ENCODE measurements at places on chromosomes 1 and 21.

DNA sequence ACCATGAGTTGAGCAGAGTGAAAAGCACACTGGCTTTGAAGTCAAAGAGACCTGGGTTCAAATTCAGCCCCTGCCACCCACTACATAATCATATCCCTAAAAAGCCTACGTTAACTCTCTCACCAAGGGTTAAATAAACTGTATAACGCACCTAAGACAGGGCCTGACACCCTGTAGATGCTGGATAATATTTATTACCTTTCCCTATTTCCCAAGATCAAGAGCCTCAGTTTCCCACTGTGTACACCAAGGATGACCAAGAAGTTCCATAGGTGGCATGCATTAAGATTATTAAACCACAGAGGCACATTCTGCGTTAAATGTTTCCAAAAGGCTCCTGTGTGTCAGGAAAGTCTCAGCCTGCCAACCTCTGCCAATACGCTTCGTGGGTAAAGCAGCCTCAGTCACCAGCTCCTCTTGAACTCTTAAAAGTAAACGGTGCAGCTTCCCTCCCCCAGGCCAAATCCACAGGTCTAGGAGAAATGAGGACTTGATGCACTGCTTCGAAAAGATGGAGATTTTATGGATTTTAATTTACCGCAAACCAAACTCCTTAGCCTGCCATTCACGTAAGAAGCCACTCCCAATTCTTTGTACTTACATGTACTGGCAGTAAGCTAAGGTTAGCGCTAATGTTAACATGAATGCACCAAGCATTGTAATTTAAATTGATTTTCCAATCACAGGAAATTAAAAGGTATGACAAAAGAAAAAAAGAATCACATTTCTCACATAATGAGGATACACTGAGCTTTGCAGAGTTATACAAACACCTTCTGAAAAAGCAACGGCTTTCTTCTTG, 2.6 kb downstream of the USP24 start:
- DNase-seq, result no peak

DNA sequence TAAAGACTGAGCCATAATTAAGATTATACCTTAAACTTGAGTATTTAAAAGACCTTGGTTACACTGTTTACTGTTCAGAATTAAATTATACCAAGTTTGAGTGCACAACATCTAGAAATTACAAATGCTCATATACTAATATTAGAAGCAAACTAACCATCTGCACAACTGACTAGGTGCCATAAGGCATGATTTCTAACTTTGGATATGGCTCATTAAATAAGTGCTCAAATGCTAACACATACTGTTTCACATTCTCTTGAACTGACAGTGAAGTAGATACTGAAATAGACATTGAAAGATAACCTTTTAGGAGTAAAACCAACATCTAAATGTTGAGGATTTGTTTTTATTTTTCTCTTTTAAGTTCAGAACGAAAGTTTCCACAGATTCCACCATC, 74.1 kb downstream of the PRKAA2 start:
- DNase-seq, result no peak

- DNase-seq, result no peak
These were observed 642 bp upstream of the ST3GAL3 start for GRCh38 chr1:43706598-43707189.

GRCh38 chr1:13751458-13751871, 51.5 kb downstream of the PRDM2 start:
- DNase-seq, result no peak

GRCh38 chr1:223234534-223234933, 91.5 kb upstream of the TLR5 start:
- DNase-seq, result no peak

- no peak for DNase-seq
These were observed 5.0 kb upstream of the EFNA3 start for GRCh38 chr1:155073377-155074242.

GRCh38 chr1:18936814-18937481, 19.5 kb downstream of the IFFO2 start:
- no peak for DNase-seq

DNA sequence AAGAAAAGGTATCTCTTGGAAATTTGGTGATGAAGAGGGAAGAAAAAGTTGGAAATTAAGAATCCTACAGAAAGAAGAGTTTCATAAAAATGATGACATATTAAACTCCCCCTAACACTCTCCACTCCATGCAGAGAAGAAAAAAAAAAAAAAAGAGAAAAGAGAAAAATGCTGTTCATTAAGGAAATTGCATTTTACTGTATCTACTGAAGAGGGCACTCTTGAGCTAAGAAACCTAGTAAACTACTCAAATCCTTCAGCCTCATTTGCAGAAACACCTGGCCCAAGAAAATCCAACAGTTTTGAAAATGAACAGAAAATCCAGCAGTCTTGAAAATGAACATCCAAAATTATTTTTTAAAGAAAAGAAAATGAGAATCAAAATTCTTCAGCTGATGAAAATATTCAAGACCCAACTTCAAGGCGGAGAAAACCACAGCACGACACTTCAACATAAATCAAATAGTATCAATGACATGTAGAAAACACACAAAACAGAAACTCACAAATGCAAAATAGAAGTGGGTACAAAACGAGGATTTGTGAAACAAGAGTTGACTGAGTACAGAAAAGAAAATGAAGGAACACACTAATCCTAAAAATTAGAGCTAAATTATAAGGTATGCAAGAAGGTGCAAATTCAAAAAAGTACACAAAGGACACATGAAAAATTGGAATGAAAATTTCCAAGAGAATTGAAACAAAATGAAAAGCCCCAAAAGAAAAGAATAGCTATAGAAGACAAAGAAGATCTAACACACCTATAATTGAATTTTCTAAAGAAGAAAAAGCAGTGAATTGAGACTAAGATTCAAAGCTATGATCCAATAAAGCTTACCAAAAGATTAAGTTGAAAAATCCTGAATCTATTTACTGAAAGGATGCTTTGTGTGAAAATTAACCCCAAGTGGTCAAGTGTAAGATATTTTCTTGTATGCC, 73.2 kb upstream of the DNAJC6 start:
- peak; percentile 57 for DNase-seq

DNA sequence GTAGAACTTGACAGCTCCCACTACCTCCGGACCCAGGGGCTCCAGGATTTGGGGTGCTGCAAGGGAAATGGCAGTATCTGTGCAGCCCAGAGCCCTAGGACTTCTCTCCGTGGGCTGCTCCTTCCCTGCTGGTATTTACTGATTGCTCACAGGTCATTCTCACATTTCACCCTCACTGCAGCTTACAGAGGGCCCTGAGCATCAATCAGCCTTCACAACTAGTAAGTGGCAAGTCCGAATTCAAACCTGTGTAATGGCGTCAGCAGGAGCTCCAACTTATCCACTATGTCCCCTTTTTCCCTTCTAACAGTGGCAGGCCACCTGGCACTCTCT, 32.4 kb downstream of the PIK3C2B start:
- DNase-seq, result no peak

- no peak for DNase-seq
These were observed 21.1 kb downstream of the CRYAA start for GRCh38 chr21:43189936-43190335.
